ENCODE measurements at places on chromosomes 7 and 10. TPM values are rescaled to one million over a fixed set of nuclear protein-coding genes. Genes with fewer than 3 reads are reported as not detected.

GRCh38 chr10:13788711-13789447, 202.1 kb downstream of the PRPF18 start:
- no peak for DNase-seq

- no peak for DNase-seq
Observed at GRCh38 chr10:30185341-30185740, 126.0 kb upstream of the JCAD start.

GRCh38 chr10:132213917-132214316, 27.2 kb downstream of the DPYSL4 start:
- no peak for DNase-seq

- DNase-seq, result no peak
Observed at GRCh38 chr7:6579446-6579845, 2.2 kb downstream of the ZDHHC4 start.

DNA sequence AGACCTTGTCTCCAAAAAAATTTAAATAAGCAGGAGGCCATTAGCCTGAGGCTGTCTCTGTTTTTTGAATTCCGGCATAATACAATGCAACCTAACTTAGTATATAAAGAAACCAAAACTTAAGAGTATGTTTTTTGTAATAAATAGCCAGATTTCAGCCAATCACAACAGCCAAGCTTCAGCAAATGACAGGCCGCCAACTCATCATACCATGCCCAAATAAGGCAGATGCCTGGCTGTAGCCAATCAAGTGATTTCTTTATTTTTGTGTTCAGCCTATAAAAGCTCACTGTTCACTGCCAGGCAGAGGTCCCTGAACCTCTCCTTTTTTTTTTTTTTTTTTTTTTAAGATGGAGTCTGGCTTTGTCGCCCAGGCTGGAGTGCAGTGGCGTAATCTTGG, 12.7 kb upstream of the PURB start:
- no peak for DNase-seq

Gene LIPN
- not detected for total RNA-seq

- peak; percentile 70 for DNase-seq
Observed at GRCh38 chr10:75508239-75508813, 76.9 kb downstream of the LRMDA start.

GRCh38 chr10:14569274-14570060, 205.2 kb downstream of the FAM107B start:
- DNase-seq, result no peak

DNA sequence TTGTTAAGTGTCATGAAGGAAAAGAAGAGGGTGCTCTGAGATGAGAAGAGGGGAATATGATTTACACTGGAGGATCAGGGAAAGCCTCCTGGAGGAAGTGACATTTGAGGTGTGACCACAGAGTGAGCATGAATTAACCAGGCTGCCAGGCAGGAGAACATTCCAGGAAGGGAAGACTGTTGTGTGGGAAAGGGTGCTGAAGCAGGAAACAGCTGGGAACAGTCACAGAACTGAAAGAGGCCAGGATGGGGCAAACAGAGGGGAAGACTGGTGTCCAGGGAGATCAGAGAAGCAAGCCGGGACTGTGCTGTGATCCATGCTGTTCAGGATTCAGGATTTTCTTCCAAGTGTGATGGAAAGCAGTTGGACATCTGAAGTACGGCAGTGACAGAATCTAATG, 14.9 kb downstream of the HIPK2 start:
- DNase-seq, result no peak

DNA sequence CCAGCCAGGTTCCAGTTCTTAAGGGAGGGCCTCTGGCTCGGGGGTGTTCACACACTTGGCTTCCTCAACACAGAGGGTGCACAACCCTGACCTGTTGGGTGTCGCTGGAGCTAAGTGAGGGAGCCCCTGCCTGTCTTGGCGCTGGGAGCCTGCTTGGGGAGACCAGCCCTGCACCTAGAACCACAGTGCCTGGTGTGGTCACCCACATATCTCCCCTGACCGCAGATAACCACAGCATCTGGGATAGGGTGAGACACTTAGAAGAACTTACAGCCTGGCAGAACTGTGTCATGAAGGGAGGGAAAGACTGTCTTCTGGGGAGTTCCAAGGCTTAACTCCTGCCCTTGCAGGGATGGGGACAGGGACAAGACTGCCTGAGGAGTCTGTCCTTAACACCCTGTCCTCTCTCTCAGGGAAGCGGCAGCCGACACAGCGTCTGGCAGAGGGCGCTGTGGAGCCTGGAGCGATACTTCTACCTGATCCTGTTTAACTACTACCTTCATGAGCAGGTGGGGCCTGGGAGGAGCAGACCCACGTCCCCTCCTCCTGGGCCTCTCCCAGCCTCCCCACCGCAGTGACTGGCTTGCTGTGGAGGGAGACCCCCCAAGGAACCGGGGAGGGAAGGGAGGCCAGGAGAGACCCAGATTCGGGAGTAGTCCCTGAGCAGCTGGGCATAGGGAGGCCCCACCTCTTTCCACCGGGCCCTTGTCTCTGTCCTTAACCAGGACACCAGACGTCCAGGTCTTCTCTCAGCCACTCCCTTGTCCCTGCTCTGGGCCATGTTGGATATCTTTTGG, 59.0 kb downstream of the PALD1 start:
- no peak for DNase-seq

DNA sequence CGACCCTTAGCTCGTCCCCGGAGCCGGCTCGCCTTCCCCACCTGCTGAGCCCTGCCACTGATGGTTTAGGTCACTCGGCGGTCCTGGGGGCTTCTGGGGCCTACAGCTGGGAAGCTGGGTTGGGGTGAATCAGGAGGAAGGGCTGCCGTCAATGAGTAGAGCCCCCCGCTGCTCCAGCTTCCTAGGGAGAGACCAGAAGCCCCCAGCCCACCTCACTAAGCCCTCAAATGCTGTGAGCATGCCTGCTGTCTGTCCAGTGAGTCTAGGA, 495.6 kb upstream of the FOXK1 start:
- no peak for DNase-seq

Gene IFIT1B
- not detected for total RNA-seq

- no peak for DNase-seq
Observed at GRCh38 chr10:131344747-131345146, 33.2 kb upstream of the TCERG1L start.

Gene NEUROD6
- total RNA-seq, result not detected

Measured in mammary epithelial cell (primary cell).